ENCODE measurements at places on chromosomes 16 and 17. TPM values are rescaled to one million over a fixed set of nuclear protein-coding genes. Genes with fewer than 3 reads are reported as not detected.

CTRB2 gene
- 1.9 TPM for total RNA-seq

ESRP2 gene
- total RNA-seq, result 120 TPM

CCL3 gene
- not detected for total RNA-seq

CACNG3 gene
- total RNA-seq, result not detected

KRTAP3-2 gene
- total RNA-seq, result not detected

MT4 gene
- total RNA-seq, result not detected

WDR45B gene
- 68.4 TPM for total RNA-seq

TBC1D3H gene
- total RNA-seq, result not detected

OTOP2 gene
- not detected for total RNA-seq

NOD2 gene
- total RNA-seq, result 44.4 TPM

TEDC2 gene
- 1.9 TPM for total RNA-seq

TVP23A gene
- not detected for total RNA-seq

TBC1D3I gene
- total RNA-seq, result 1.5 TPM

LGALS9B gene
- total RNA-seq, result not detected

All from lower leg skin (tissue), 4 donors.